Fibroblast of lung (primary cell): ENCODE measurements at places on chromosomes 3 and 15.
A peak's percentile ranks its signal among the peaks of the same experiment; 100 is the strongest.

DNA sequence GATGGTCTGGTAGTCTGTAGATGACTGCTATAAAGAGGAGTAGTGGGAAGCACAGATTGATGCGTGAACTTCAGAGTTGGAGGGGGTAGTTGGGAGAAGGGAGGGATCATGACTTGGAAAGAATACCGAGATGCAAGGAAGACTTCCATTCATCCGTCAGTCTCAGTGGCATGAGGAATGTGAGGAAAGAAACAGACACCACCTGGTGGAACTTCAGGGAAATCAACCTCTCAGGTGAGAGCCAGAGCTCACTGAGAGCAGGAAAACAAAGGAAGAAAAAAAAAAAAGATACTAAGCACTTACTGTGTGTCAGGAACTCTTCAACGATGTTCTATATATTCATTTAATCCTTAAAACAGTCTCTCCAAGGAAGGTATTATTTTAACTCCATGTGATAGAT lies 172.4 kb downstream of the OXSM start:
- DNase-seq, result no peak

DNA sequence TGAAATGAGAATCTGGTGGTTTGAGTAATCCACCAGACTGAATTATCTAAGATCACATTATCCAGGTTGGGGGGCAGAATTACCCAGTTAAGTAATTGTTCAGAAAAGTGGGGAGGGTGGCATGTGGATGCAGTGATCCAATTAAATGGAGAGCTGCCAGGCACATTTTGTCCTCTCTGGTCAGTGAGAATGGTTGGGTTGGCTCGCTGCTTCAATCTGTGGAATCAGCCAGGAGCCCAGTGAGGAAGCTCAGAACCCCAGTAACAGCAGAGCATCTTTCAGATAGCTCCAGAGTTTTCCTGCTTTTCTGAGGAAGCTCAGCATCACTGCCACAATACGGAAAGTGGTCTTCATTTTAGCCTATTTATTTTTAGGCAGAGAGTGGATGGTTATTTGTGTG lies 6.4 kb upstream of the EXOG start:
- no peak for DNase-seq

DNA sequence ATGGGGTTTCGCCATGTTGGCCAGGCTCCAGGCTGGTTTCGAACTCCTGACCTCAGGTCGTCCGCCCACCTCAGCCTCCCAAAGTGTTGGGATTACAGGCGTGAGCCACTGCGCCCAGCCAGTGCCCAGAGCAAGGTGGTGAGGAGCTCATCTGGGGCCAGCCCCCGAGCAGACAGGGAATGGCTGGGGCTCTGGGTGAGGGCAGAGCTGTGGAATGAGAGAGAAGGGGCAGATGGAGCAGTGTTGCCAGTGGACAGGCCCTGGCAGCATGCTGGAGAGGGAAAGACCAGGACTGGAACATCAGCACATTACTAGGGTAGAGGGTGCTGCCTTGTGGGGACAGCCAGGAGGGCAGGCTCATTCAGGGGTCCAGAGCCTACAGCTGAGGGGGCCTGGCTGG lies 37.1 kb upstream of the LIMD1 start:
- no peak for DNase-seq

- no peak for DNase-seq
These were observed 339.7 kb upstream of the COL8A1 start for GRCh38 chr3:99298661-99299060.

- DNase-seq, result no peak
These were observed 13.2 kb upstream of the RGMA start for GRCh38 chr15:93102211-93102610.

GRCh38 chr3:50268703-50269451 lies at the start of gene SEMA3B:
SEMA3B (plus strand) TSS chr3:50269147; CDS start chr3:50269241, 94 bp downstream.
- DNase-seq, result peak; percentile 71
